Smooth muscle cell of the brain vasculature (primary cell): ENCODE measurements at places on chromosomes 5 and 9.

DNA sequence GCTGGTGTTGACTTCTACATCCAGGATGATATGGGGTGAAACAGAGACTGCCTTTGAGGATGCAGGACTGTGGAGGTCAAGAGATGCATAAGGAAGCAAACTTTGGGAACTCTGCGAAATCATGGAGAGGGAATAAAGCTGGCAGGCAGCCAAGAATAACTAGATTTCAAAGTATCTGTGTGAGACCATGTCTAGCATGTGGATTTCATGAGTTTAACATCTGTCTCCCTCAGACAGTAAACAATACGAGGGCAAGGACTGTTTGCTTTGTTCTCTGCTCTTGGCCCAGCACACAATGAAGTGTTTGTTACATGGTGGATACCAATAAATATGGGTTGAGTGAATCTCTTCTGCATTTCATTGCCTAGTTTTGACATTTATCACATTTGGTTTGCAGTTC lies 71.3 kb downstream of the RASEF start:
- DNase-seq = no peak

DNA sequence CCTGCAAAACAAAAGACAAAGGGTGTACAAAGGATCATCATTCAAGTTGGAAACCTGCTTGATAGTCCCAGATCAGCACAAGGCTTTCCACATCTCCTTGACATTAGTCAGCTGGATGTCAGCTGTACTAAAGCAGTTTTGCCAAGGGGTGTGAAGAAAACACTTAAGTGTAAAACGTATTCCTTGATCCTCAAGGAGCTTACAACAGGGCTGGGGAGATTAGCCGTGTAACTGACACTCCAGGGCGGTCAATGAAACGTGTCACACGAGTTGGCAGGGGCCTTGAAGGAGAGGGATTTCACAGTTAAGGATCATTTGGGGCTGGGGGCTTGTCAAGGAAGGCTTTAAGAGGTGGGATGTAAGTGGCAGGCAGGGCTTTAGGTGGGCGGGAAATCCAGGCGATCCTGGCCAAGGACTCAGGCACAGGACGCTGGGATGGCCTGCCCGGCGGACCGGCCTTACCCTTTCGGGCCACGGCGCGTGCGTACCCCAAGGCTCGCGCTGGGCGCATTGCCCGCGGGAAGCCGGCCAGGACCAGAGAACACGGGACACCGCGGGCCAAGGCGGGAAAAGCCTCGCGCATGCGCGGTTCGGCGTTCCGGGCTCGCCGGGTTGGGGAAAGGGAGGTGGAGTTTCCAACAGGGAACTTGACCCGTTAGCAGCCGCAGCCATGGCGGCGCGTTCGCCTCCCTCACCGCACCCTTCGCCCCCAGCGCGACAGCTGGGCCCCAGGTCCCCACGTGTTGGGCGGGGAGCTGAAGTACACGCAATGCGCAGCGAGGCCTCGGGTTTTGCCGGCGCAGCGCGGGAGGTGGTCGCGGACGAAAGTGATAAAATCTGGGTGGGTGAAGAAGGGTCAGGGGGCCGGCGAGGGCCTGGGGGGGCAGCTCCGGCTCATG lies at the start of gene CNTLN:
Gene CNTLN, plus strand, starts transcription at position 645 of the 899 bp plus-strand sequence. Its CDS starts 26 bp downstream, at position 671.
- peak; percentile 62 for DNase-seq

GRCh38 chr9:16386007-16386826 lies 484.3 kb downstream of the BNC2 start:
- DNase-seq = no peak

DNA sequence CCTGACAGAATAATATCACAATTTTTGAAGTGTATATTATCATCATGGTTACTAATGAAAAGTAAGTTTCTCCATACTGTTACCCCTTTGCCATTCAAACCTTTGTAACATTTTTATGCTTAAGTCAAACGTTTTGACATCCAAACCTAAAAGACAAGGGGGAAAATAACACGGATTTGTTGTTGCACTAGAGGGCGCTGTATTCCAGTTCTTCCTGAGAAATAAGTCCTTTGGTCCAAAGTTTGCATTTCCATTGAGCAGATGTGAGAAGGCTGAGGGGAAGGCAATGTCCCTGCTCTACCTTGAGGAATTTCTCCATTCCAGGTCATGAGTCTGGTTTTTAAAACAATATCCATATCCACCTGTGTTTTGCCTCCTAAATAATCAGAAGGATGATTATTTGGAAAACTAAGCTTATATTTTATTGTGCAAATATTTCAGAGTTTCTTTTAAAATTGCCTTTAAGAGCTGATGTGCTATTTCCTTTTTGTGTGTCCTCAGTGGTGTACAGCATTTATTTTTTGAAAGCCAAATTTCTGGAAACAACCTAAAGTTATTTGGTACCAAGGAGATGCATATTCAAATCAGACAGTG lies 9.7 kb downstream of the LECT2 start:
- DNase-seq = peak; percentile 65

GRCh38 chr9:131432597-131433301 lies 38.9 kb downstream of the PRRC2B start:
- peak; percentile 44 for DNase-seq

DNA sequence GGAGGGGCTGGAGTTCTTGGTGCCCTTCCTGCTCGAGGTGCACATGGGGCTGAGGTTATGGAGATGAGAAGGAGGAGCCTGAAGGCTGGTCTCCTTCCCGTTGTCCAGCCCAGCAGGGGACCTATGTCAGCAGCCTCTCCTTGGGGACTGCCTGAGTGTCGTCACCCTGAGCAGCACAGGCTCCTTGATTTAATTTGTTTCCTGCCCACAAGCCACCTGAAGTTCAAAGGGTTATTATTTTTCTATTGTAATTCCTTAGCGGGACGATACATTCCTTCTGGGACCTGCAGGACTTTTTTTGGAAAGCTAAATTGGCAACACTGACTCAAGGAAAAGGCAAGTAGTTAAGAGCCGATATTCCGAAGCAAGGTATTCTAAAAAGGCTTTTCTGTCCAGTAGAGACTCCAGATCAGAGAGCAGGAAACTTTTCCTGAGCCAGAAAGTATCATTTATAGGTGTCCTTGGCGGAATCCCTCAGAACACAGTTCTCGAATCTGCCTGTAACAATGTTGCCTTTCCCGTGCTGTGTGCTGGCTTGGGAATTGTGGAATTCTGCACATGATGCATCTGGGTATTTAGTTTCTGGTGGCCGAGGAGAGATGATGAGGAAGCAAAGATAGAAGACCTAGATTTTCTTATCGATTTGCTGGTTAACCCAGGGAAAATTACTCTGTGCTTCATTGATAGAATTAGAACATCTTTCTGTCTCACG lies 55.4 kb downstream of the ARHGAP26 start:
- DNase-seq = no peak

GRCh38 chr5:99334936-99335335 lies 406.1 kb upstream of the CHD1 start:
- no peak for DNase-seq

- DNase-seq = no peak
Measured at GRCh38 chr9:91421128-91421765, 2.4 kb downstream of the NFIL3 start.

DNA sequence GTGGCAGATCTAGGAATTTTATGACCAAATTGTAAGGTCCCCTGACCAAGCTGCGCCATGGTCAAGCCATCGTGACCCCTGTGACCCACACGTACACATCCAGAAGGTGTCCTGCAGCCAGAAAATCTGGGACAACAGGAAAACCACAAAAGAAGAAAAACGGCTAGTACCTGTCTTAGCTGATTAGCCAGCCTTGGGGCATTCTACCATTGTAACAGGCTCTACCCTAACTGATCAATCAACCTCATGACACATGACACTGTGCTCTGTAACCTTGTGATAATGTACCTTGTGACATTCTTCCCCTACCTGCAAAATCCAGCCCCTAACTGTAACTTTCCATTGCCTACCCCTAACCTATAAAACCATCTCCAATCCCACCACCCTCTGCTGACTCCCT lies 43.6 kb downstream of the SPTLC1 start:
- DNase-seq = no peak

- no peak for DNase-seq
Measured at GRCh38 chr5:31783731-31784130, 144.8 kb downstream of the PDZD2 start.

- no peak for DNase-seq
Measured at GRCh38 chr5:31866166-31866565, 227.2 kb downstream of the PDZD2 start.

- DNase-seq = no peak
Measured at GRCh38 chr5:116388564-116389258, 185.9 kb downstream of the SEMA6A start.

- no peak for DNase-seq
Measured at GRCh38 chr9:107615321-107615720, 125.8 kb upstream of the KLF4 start.

GRCh38 chr5:41356786-41357185 lies 143.5 kb upstream of the C6 start:
- no peak for DNase-seq

DNA sequence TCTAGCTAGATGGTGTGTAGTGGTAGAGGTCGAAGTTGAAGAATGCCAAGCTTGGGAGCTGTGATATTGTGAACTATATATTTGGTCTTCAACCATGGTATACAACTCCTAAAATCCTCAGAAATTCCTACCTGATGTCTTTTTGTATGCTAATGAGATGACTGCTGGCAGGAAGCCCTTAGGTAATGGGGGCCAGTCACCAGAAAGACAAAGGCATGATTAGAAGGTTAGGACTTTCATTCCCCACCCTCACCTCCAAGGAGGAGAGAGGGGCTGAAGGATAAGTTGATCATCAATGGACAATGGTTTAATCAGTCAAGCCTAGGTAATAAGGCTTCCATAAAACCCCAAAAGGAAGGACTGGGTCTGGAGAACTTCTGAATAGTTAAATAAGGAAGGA lies 285.7 kb upstream of the POU5F2 start:
- no peak for DNase-seq

DNA sequence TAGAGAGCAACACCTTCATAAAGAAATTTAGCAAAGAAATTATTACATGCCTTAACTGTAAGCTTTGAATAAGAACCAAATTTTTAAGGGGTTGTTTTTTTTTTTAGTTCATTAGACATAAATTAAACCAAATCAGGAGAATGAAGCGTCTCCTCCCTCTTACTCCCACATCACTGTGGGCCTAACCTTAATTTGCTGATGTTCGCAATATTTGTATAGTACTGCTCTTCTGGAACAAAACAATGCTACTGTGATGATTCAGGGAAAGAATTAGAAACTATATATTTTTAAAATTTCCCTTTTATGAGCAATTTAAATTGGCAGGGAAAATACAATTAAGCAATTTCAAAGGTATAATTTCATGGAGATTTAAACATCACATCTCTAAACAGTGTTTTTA lies 275.0 kb upstream of the C9orf72 start:
- DNase-seq = no peak

DNA sequence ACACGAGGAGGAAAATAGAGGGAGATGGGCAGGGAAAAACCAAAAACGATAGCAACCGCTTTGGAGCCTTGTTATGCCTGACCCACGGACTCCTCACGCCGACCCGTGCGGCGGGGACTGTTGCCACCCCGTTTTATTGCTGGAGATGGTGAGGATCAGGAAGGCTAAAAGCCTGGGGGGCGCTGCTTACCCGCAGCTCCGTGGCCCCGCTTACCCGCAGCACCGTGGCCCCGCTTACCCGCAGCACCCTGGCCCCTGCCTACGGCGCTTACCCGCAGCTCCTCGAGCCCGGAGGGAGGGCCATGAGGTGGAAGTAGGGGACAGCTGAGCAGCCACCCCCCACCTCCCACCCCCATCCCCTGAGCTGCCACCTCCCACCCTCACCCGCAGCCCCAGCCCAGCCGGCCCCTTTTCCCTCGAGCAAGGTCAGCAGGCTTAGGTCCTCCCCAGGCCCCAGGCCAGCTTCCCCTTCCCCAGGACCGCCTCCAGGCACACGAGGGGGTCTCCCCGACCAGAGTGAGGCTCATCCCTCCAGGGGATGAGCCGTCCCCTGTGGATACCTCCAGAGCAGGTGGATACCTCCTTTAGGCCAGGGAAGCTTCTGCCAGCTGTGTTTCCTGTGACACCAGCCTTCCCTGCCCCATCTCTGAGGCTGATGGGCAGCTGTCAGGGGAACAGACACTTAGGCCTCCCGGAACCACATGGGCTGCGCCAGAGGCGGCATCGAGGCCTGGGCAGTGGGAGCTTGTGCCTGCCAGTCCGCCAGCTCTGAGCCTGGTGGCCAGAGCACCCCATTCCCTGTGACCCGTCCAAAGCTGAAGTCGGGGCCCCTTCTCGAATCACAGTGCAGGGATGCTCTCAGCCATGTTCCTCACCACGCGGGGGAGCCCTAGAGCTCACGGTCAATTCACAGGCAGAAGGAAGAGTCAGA lies 92.3 kb downstream of the LMX1B start:
- DNase-seq = no peak

- DNase-seq = peak; percentile 18
Measured at GRCh38 chr5:108521841-108522506, 140.1 kb upstream of the FBXL17 start.

- no peak for DNase-seq
Measured at GRCh38 chr9:113837334-113837733, 38.8 kb upstream of the ZNF618 start.

DNA sequence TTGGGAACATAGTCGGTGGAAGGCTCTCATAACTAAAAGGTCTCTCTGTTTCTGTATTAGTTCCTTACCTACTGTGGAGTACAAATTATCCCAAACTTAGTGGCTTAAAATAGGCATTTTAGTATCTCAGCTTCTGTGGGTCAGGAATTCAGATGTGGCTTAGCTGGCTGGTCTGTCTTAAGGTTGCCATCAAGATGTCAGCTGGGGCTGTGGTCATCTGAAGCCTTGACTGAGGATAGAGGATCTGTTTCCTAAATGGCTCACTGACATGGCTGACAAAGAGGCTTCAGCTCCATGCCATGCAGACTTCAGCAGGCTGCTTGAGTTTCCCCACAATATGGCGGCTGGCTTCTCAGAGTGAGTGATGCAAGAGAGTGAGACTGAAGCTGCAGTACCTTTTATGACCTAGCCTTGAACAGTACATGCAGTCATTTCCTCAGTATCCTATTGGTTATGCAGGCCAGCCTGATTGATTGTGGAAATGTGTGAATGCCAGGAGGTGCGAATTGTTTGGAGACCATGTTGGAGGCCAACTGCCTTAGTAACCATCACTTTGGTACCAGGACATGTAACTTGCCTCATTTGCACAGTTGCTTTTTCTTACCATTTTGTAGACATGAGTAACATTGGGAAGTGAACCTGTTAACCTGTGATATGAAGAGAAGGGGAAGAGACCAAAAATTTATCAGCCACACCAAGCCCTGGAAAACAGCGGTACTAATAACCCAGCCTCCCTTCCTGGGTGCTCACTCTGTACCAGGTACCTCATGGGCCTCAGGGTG lies 152.8 kb upstream of the IER5L start:
- no peak for DNase-seq

DNA sequence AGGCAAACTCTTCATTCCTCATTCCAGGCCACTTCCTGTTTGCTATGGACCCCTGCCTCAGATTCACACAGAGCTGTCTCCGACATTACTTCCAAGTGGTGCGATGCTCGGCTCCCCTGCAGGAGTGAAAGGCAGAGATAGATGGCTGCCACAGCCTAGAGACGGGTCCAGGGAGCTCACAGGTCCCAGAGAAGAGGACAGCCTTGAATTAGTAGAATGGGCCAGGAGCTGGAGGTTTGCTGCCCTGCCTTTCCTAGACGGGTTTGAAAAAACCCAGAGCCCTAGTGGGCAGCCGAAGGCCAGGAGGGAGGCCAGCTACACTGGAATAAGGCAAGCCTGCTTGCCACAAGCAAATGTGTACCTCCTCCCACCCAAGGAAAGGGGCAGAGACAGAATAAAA lies 1.8 kb downstream of the ANKRD34B start:
- DNase-seq = no peak

GRCh38 chr5:178279723-178280438 lies 47.3 kb upstream of the PHYKPL start:
- peak; percentile 26 for DNase-seq
